ENCODE measurements at places on chromosomes 13 and 19.

- no peak for DNase-seq
Measured at GRCh38 chr13:26340807-26341206, 86.9 kb downstream of the CDK8 start.

GRCh38 chr13:40635315-40635995 is 31.0 kb downstream of the FOXO1 start:
- DNase-seq = no peak

- peak; percentile 15 for DNase-seq
Measured at GRCh38 chr13:101144808-101145419, 271.4 kb downstream of the NALCN start.

DNA sequence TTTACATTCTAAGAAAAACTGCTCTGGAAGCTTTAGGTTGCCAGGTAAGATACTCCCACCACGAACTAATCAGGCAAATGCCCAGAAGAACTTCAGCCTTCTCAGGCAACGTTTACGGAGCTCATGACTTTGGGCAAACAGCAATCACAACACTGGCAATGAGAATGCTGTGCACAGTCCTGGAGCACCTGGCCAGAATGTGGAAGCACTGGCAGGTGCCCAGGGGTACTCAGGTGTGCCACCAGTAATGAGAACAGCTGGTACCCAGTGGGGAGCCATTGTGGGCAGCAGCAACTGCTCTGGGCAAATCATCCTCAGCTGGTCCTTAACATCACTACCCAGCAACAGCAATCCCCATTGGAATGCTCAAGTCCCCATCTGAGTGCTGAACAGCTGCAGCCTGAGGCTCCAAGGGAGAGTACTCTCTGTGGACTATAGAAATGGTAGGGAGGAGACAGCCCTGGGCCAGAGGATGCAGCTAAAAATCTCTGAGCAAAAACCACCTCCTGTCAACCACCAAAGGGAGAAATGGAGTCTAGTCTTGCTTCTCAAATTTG is 210.0 kb downstream of the FOXO1 start:
- no peak for DNase-seq

GRCh38 chr13:110107568-110108347 is 199.2 kb downstream of the COL4A1 start:
- DNase-seq = no peak

DNA sequence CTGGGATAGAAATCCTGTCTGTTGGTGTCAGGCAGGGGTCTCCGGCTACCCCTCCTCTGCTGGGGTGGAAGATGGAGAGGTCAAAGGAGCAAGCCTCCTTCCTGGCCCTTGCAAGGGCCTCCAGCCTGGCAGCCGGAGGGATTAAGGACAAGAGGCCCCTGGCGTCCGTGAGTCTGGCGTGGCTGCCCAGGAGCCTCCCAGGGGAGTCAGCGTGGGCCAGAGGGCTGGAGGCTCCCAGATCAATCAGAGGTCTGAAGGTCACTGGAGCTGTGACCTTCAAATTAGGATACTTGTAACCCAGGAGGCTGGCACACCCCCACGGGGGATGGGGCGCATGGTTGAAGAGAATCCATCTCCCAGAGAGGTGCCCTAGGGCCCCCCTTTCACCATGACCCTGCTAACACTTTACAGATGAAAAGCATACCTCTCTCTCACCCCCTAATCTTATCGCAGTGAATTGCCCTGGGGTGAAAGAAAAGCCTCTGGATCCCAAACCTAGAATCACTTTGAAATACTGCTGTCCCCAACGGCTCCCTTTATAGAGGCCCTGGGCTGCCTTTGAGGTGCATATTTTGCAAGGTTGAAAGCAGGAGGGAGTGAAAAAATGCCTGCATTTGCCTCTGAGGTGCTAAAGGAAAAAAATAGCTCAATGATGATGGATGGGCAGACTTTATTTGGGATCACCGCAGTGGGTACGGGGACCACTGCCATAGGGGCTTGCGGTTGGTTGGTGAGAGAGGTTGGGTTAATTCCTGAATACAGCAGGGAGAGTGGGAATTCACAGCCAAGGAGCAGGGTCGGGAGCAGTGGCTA is 44.9 kb upstream of the PEG3 start:
- no peak for DNase-seq

DNA sequence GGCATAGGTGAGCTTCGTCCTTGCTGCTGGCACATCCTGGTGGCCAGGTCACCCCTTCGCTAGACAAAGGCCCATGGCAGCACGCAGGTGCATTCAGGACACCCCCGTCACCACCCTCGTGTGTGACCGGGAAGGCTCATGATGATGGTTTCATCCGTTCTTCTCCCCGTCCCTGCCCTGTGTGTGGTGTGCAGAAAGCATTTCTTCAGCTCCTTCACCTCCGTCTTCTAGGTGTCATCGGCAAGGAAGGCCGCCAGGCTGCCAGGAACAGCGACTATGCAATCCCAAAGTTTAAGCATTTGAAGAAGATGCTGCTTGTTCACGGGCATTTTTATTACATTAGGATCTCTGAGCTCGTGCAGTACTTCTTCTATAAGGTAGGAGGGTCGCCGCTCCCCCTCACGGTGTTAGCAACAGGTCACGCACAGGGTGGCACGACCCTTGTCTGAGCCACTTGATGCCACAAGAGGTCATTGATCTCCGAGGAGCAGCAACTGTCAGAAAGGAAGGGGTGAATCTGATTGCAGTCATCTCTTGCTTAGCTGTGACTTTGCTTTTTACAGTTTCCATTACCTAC is 111.0 kb upstream of the MCF2L start:
- no peak for DNase-seq

DNA sequence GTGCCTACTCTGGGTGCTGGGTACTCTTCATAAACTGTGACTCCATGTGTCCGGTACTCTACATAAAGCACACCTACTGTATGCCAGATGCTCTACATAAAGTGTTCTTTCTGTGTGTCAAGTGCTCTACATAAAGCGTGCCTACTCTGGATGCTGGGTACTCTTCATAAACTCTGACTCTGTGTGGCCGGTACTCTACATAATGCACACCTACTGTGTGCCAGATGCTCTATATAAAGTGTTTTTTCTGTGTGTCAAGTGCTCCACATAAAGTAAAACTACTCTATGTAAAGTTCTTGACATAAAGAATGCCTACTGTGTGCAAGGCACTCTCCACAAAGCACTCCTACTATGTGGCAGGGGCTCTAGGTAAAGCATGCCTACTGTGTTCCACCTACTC is 1.8 kb upstream of the CYP4F11 start:
- no peak for DNase-seq

- peak; percentile 92 for DNase-seq
Measured at GRCh38 chr13:42474954-42475353, 99.0 kb upstream of the TNFSF11 start.

DNA sequence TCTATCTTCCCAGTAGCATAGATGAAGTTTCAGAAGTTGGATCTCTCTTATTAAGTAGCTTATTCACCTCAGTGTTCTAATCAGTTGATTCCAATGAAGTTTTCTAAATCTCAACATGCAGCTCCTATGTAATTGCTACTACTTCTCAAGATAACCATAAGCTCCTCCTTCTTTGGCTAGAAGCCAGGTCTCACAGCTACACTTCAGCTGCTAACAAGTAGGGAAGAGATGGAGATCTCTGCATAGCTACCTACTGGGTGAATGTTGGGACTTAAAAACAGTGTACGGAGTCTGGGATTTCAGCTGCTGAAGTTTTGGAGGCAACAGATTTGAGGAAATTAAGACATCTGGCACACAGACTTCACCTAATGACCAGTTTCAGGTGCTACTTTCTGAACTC is 661.0 kb downstream of the SLITRK1 start:
- DNase-seq = no peak

DNA sequence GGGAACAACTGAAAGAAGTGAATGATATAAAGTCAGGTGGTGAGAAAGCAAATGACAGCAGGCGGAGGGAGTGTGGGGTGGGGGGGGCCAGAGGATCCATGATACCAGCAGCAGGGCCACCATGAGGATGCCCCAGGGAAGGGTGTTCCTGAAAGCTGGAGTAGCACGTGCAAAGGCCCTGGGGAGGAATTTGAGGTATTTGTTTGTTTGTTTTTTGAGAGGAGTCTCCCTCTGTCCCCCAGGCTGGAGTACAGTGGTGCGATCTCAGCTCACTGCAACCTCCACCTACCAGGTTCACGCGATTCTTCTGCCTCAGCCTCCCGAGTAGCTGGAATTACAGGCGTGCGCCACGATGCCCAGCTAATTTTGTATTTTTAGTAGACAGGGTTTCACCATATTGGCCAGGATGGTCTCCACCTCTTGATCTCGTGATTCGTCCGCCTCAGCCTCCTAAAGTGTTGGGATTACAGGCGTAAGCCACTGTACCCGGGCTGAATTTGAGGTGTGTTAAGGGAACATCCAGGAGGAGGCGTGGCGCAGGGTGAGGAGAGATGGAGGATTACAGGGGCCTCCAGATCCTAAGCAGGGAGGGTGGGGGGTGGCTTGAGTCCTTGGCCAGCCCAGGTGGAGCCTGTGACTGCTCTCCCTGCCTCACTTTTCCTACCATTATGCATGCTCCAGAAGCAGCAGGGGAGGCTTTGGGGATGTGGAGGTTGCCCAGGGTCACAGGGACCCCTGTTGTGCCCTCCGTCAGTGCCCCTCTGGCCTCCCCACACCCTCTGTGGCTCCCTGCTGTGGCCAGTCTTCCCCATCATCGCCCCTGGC is 12.4 kb upstream of the JUND start:
- DNase-seq = no peak

- DNase-seq = no peak
Measured at GRCh38 chr19:47507924-47508553, 6.8 kb downstream of the NAPA start.

- no peak for DNase-seq
Measured at GRCh38 chr19:18291019-18291524, 9.7 kb upstream of the JUND start.

- DNase-seq = no peak
Measured at GRCh38 chr19:16530540-16531379, 11.5 kb downstream of the CHERP start.

- DNase-seq = peak; percentile 40
Measured at GRCh38 chr13:92842145-92842544, 384.5 kb upstream of the GPC6 start.

DNA sequence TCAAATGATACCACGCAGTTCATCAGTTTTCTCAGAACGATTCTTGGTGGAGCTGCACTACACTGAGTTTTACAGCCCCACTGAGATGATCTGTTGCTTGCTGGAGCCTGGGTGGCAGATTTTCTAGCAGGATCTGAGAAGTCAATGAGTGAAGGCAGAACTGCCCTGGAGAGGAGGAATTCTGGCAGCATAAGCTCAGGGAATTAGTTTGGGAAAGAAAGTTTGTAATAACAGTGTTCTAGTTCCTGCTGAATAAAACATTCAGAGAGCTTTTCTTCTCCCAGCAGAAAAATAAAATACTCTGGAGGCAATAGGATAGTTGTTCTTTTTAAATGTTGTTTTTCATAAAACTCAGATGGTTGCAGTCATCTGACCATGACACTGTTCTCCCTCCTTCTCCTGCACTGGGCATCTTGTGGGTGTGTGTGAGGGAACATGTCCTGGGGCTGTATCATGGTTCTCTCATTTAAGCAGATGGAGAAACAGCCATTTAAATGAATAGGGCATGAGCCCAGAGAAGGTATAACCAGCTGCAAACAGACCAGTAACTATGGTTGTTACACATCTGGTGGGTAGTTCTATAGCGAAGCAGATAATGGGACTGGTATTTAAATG is 29.6 kb downstream of the OLFM4 start:
- DNase-seq = no peak

DNA sequence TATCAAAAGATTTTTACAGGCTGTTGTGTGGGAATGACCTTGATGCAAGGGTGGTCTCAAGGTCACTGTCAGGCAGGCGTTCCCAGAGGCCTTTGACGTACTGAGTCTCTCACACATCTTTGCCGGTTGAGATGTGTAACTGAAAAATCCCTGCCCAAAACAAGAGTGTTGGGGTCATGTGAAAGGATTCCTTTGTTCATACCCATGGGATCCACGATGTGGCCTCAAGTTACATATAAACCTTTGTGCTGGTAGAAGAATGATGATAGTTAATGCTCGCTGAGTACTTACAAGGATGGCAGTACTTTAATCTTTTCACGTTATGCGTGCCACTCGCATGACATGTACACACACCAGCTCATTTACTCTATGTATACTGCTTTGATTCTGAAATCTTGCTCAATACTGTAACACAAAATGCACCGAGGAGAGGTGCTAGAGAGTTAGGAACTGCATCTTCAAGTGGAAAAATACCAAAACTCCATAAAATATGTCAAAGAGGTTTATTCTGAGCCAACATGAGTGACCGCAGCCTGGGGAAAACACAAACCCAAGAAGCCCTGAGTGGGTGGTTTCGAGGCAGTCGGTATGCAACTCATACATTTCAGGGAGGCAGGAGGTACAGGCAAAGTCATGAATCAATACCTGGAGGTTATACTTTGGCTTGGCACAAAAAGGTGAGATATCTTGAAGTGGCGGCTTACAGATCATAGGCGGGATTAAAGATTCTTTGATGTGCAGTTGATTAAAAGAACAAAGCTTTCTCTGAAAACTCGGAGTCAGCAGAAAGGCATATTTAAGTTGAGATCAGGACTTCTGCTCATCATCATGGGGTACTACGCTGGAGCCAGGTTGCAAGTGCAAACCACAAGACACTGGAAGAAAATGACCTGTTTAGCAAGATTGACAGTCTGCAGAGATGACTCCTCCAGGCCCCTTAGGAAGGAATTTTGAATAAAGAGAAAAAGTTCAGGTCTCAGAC is 87.4 kb upstream of the ARHGEF7 start:
- DNase-seq = no peak

- no peak for DNase-seq
Measured at GRCh38 chr19:406971-407510, 1.9 kb downstream of the C2CD4C start.
